ENCODE measurements at places on chromosomes 12 and 14.
A peak's percentile ranks its signal among the peaks of the same experiment; 100 is the strongest.

- no peak for DNase-seq
These were observed 3.0 kb upstream of the METTL17 start for GRCh38 chr14:20986811-20987210.

DNA sequence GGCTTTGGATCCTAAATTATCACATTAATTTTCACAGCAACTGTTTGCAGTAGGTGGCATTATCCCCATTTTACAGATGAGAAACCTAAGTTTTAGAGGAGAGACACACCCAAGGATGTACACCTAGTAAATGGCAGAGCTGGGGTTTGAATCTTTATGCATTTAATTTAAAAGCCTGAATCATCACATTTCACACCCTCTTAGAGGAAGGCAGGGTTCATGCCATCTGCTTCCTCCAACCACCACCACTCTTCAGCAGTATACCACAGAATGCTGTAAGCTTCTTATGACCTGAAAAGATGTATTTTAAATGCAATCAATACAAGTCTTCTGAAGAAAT lies 90.3 kb downstream of the CRADD start:
- DNase-seq = peak; percentile 85

- no peak for DNase-seq
These were observed 21.7 kb upstream of the LMNTD1 start for GRCh38 chr12:25574761-25575160.

DNA sequence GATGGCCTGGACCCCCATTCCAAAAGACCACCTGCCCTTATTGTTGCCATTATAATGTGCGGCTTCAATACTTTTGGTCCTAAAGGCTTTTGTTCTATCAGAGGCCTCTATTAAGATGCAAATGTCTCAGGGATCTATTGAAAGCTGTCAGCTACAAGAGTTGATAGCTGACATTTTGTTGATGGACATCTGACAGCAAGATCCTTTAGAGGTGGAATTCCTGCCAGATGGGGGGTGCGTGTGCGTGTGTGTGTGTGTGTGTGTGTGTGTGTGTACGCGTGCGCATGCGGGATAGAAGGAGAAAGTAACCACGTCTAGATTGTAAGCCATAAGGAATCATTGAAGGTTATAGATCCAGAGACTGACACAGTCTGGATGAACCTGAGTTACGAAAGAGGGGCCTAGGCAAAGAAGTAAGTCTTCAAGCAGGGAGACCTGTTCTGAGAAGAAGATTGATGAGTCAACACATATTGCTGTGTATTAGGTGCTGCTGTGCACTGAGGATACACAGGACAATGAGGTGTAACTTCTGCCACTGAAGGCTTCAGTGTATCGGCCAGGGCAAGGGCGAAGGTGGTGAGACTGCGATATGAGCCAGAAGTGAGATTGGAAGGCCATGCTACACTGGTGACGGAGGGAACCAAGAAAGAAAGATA lies 89.2 kb downstream of the PRMT8 start:
- DNase-seq = no peak

GRCh38 chr12:108305991-108306501 lies 33.1 kb downstream of the CMKLR1 start:
- peak; percentile 40 for DNase-seq

GRCh38 chr12:84637926-84638325 lies 274.7 kb downstream of the SLC6A15 start:
- no peak for DNase-seq

DNA sequence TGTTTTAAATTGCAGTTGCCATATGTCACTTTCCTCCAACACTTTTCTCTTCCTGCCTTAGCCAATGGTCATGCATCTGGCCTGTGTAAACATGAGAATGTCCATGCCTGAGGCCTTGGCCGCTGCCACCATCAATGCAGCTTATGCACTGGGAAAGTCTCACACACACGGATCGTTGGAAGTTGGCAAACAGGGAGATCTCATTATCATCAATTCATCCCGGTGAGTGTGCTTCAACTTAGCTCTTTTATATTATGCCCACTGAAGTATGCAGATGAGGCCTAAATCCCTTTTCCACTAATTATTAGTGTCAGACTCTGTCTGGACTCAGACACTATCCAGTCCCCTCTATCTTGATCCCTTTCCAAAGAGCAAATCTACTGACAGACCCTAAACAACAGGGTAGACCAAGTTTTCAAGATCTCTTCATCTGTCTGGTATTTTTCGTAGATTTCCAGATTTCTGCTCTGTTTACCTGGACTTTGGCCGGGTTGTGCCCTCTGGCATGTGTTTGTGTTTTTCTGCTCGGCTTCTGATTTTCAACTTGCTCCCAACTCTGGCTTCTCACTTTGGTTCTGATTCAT lies 23.2 kb downstream of the AMDHD1 start:
- DNase-seq = no peak

DNA sequence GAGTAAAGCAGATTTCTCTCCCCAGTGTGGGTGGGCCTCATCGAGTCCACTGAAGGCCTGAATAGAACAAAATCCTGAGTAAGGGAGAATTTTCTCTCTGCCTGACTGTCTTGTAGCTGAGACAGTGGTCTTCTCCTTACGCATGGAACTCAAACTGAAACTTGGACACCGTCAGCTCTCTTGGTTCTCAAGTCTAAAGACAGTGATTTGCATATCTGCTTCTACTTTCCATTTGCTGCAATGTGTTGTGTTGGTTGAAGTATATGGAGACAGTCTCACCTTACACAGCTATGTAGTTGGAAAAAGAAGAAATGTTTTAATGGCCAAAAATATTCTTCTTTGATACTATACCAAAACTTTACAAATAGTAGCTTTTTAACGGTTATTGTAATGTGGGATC lies 160.2 kb upstream of the LMNTD1 start:
- DNase-seq = no peak

DNA sequence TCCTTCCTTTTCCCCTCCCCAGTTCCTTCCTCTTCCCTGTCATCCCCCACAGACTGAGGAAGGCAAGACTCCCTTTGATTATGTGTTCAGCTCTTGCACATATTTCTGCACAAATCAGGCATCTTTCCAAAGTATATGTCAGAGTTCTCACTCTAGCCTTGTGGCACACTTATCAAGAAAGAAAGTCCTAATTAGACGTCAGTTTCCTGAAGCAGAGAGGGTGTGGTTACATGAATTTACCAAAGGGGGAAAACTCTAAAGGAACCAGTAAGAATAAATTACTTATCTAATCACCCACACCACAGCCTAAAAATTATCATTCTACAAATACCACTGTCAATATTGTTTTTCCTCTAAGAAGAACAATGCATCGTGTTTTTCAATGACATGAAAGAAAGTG lies 120.7 kb upstream of the GRIP1 start:
- no peak for DNase-seq

DNA sequence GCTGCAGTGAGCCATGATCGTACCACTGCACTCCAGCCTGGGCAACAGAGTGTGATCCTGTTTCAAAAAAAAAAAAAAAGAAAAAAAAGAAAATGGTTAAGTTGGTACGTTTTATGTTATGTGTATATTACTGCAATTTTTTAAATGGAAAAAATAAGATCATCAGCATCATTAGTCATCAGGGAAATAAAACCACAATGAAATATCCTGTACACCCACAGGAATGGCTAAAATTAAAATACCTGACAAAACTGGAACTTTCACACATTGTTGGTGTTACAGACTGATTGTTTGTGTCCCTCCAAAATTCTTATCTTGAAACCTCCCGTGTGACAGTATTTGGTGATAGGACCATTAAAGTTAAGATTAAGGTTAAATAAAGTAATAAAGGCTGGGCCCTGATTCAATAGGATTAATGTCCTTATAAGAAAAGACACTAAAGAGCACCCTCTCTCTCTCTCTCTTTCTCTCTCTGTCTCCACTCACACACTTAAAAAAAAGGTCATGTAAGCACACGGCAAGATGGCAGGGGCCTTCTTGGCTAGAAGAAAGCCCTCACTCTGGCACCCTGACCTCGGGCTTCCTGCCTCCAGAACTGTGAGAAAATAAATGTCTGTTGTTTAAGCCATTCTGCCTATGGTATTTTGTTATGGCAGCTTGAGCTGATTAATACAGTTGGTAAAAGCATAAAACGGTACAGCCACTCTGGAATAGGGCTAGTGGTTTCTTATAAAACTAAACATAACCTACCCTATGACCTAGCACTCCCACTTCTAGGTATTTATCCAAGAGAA lies 48.3 kb upstream of the ZFP36L1 start:
- DNase-seq = no peak

DNA sequence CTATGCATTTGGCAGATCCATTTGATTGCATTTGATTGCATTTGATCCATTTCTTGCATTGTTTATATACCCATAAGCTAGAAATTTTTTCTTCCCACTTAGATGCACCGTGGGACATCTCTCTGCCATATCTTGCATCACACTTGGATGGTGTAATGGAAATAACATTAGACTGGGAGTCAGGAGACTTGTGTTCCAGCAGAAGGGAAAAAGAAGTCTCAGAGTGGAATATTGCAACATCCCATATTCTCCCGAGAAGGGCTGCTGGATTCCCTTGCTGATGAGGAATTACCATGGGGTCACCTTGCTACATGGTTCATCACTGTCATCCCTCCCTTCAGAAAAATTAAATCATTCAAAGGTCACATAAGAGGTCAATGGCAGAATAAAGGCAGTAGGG lies 78.1 kb downstream of the KSR2 start:
- DNase-seq = no peak

DNA sequence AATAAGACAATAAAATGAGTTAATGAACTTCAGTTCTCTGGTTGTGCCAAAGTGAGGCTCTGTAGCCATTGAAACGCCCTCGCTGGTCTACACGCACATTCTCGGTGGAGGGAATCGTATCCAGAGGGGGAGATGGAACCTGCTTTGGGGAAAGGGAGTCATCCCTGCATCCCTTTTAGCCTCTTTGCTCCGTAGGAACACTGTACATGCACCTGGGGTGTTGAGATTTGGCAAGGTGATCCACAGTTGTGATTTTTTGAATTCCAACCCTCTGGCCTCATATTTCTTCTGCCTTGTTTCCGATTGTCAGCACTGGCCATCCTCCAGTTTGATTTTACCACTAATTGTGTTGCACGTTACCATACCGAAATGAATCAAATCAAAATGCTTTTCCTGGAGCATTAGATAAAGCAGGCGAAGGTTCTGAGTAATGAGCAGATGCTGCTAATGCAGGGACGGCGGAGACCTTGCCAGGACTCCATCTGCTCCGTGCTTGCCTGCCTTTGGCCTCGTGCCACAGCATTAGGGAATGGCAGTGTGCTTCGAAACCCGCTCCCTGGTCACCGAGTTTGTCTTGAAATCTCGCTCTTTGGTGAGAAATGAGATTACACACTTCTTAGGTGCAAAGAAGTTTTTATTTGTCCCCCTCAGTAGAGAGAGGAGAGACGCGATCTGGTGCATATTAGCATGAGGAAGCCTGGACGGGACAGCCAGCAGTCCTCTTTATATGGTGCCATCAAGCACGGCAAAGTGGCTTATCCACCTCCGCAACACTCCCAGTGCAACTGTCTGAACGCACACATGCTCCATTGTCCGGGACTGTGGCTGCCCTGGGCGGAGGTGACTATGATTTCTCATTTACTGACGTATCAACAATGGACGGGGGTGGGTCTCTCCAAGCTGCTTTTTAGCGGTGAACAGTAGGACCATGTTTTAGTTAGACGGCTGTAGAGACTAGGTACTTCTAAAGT lies 59.1 kb downstream of the FBXW8 start:
- DNase-seq = no peak

DNA sequence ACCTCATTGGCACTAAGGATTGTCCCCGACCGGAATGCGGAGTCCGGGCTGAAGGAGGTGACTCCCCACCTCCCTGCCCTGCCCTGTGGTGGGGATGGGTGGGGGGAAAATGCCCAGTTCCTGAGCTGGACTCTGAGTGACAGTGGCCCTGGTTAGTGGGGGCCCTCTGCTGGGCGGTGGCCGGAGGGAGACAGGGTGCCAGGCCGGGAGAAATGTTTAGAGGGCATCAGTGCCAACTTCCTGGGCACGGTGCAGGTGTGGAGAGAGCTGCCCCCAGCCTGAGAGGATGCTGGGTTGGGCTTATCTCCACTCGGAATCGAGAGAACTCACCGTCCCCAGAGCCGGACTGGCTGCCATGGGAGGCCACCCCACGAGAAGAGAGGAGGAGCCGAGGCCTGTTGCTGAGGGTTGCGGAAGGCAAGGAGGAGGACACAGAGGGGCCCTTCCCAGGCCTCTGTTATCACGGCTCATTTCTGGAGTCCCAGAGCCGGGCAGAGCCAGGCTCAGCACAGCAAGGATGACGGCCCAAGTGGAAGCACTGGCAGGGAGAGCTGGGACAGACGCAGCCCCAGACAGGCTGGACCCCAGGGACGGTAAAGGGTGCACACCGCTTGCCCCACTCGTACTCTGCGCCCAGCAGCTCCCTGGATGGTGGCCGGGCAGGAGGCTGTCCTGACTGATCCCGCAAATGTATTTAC lies 156.7 kb downstream of the KIF26A start:
- no peak for DNase-seq

GRCh38 chr12:103673487-103673886 lies 86.4 kb downstream of the STAB2 start:
- DNase-seq = no peak
